RPMI7951 (cell line): ENCODE measurements at places on chromosomes 4 and X.

GRCh38 chr4:142097015-142097414, 460.6 kb downstream of the IL15 start:
- no peak for DNase-seq

DNA sequence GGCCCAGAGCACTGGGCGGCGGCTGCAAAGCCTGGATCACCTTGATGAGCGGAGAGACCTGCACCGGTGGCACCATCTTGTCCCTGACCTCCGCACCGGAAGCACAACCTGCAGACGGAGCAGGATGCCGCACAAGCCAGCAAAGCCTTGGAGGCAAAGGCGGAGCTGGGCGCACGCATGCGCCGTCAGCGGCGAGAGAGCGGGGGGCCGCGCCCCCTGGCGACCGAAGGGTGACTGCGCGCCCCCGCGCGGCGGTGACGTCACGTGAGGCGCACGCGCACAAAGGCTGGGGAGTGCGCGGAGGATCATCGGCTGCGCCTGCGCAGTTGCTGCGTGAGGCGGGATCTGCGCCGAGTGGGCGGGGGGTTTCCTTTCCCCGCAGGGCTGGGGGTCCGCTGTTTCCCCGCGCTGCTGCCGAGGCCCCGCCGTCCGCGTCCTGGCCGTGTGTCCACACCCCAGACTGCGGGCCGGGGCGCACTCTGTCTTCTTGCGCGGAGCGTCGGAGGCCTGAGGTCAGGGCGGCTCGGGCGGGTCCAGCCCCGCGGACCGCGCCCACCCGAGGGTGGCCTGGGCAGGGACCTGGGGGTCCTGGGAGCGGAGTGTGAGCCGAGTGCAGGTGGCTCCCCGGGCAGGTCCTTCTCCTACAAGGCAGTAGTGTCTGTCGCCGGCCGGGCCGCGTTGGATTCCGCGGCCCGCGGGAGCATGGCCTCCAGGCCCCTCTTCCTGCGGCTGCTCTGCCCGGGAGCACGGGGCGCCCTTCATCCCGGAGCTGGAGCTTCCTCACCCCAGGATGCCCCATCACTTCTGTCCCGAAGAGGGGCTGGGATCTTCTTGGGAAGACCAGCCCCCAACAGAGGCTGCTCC, at the start of the genes ATP5ME and MYL5:
ATP5ME (minus strand) TSS at position 105 of the 864 bp plus-strand sequence; CDS start at position 76, 29 bp downstream.
MYL5 (plus strand) TSS at position 371 of the 864 bp plus-strand sequence. CDS start 3,485 bp downstream, outside the sequence.
- peak; percentile 89 for DNase-seq

DNA sequence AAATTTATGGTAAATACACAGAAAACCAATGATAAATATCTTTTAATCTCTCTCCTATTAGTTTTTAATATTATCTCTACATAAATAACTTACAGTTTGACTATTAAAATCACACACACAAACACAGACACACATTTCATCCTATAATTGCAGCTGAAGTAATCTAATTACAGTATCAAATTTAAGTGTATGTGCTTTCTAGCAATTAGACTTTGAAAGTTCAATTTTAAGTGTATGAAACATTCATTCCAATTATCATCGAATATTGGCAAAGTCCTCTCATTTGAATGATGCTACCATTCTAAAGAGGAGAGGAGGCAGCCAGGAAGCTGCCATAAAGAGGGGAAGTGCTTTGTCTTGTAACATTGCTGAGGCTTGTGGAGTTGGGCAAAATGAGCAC, 221.2 kb upstream of the PABPC4L start:
- DNase-seq = no peak

GRCh38 chrX:22467571-22467970, 194.9 kb downstream of the CBLL2 start:
- DNase-seq = no peak

- no peak for DNase-seq
These were observed 16.3 kb downstream of the ARX start for GRCh38 chrX:24999511-24999910.

- DNase-seq = peak; percentile 47
These were observed 224.5 kb upstream of the PGRMC2 start for GRCh38 chr4:128512161-128512560.

GRCh38 chr4:18593297-18594002, 571.9 kb upstream of the LCORL start:
- peak; percentile 64 for DNase-seq

GRCh38 chr4:169116270-169116901, 106.3 kb upstream of the CBR4 start:
- DNase-seq = peak; percentile 40

- no peak for DNase-seq
These were observed 9.0 kb downstream of the KLHL8 start for GRCh38 chr4:87211249-87211952.

GRCh38 chr4:163663454-163664225, 169.2 kb downstream of the TMA16 start:
- no peak for DNase-seq

- DNase-seq = no peak
These were observed 97.9 kb downstream of the CPZ start for GRCh38 chr4:8690216-8691150.

- peak; percentile 2 for DNase-seq
These were observed 32.4 kb downstream of the SMPX start for GRCh38 chrX:21725496-21725895.
